CD4-positive, alpha-beta T cell (primary cell): ENCODE measurements at places on chromosomes 1 and 21.
A peak's percentile ranks its signal among the peaks of the same experiment; 100 is the strongest.

GRCh38 chr1:36369061-36369861 is 16.5 kb downstream of the STK40 start:
- H3K4me3 ChIP-seq, result no peak overlapping the region
- peaks cover 10% of the 10 kb centered on the region for H3K36me3 ChIP-seq
- DNase-seq, result peak; percentile 80
- H3K27ac ChIP-seq, result peak overlapping the region; percentile 3
- no peaks in the 10 kb centered on the region for H3K27me3 ChIP-seq

- no peaks in the 10 kb centered on the region for H3K36me3 ChIP-seq
- no peaks in the 10 kb centered on the region for H3K4me1 ChIP-seq
- H3K27me3 ChIP-seq, result no peaks in the 10 kb centered on the region
- H3K27ac ChIP-seq, result no peak overlapping the region
- no peak for DNase-seq
These were observed 61.1 kb downstream of the OPTC start for GRCh38 chr1:203555076-203555475.

- H3K27ac ChIP-seq, result no peak overlapping the region
- DNase-seq, result no peak
- H3K4me3 ChIP-seq, result no peak overlapping the region
- H3K27me3 ChIP-seq, result no peaks in the 10 kb centered on the region
- peaks cover 7% of the 10 kb centered on the region for H3K4me1 ChIP-seq
These were observed 30.5 kb downstream of the ENO1 start for GRCh38 chr1:8847990-8848389.

- DNase-seq, result no peak
- H3K4me1 ChIP-seq, result peaks cover 14% of the 10 kb centered on the region
- no peaks in the 10 kb centered on the region for H3K36me3 ChIP-seq
These were observed 861.5 kb upstream of the B3GALT2 start for GRCh38 chr1:194047921-194048320.

- no peak overlapping the region for H3K4me3 ChIP-seq
- peaks cover 14% of the 10 kb centered on the region for H3K4me1 ChIP-seq
- no peak overlapping the region for H3K27ac ChIP-seq
These were observed 8.0 kb downstream of the PLXNA2 start for GRCh38 chr1:208235982-208236761.

- H3K4me3 ChIP-seq, result peak overlapping the region; percentile 84
- peak; percentile 44 for DNase-seq
- peak overlapping the region; percentile 65 for H3K27ac ChIP-seq
- no peaks in the 10 kb centered on the region for H3K27me3 ChIP-seq
- peaks cover 22% of the 10 kb centered on the region for H3K36me3 ChIP-seq
These were observed 534 bp downstream of the C1orf56 start for GRCh38 chr1:151047925-151048644.

DNA sequence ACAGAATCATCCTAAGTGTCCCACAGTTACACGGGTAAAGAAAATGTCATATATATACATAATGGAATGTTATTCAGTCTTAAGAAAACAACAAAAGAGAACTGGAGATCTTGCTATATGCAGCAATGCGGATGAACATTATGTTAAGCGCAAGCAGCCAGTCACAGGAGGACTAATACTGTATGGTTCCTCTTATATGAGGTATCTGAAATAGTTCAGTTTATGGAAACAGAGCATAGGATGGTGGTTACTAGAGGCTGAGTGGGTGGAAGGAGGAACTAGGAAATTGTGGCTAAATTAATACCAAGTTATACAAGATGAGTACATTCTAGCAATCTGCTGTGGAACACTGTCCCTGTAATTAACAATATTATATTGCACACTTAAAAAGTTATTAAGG is 834.3 kb downstream of the KCNT2 start:
- H3K27ac ChIP-seq, result no peak overlapping the region
- no peak for DNase-seq
- no peaks in the 10 kb centered on the region for H3K4me1 ChIP-seq

GRCh38 chr1:79704067-79704466 is 697.5 kb upstream of the ADGRL4 start:
- no peaks in the 10 kb centered on the region for H3K36me3 ChIP-seq
- DNase-seq, result no peak
- H3K4me1 ChIP-seq, result no peaks in the 10 kb centered on the region
- H3K4me3 ChIP-seq, result no peak overlapping the region
- H3K27ac ChIP-seq, result no peak overlapping the region

DNA sequence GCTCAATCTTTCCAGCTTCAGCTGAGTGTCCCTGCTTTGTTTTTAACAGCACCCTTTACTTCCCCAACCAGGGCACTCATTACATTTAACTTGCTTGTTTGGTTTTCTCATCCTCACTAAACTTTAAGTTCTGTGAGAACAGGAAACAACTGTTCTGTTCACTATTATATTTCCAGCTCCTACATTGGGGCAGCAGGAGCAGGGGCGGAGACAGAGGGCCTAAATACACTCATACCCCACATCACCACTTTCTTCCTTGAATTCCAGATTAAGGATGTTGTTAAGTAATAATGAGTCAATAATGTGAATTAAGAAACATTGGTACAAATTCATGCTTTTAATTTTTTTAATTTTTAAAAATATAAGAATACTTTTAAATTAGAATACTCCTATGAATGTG is 6.0 kb downstream of the DRAM2 start:
- peaks cover 6% of the 10 kb centered on the region for H3K4me1 ChIP-seq
- H3K27ac ChIP-seq, result no peak overlapping the region
- H3K36me3 ChIP-seq, result peaks cover 32% of the 10 kb centered on the region
- no peaks in the 10 kb centered on the region for H3K27me3 ChIP-seq
- H3K4me3 ChIP-seq, result no peak overlapping the region
